ENCODE measurements at places on chromosomes 7 and 10.

DNA sequence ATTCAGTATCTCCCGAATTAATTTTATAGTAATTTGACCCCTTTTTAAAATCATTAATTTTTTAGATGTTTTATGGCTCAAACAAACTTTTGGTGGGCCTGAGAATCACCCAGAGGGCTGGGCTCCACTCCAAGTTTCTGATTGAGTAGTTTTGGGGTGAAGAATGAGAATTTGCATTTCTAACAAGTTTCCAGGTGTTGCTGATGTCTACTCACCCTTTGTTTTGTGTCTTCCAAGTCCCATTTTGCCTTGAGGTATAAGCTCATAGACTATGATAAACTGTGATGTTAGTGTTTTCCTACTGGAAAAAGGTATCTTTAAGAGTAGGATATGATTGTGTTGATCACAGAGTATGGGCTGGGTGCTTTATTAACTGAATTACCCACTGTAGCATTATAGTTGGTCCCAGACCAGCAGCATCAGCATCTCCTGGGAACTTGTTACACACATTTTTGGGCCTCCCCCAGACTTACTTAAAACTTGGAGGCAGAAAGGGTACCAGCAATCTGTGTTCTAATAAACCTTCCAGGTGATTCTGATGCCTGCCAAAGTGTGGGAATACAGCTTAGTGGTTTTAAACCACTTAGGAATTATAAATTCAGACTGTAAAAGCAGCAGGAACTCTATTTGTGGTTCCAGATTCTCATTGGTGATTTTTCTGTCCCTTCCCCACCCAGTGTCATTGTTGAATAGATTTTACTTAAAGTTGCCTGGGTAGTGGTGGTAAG lies 19.1 kb downstream of the ZNRF2 start:
- no peak for DNase-seq

- DNase-seq, result peak; percentile 26
Measured at GRCh38 chr7:80277434-80278427, 143.1 kb downstream of the GNAI1 start.

DNA sequence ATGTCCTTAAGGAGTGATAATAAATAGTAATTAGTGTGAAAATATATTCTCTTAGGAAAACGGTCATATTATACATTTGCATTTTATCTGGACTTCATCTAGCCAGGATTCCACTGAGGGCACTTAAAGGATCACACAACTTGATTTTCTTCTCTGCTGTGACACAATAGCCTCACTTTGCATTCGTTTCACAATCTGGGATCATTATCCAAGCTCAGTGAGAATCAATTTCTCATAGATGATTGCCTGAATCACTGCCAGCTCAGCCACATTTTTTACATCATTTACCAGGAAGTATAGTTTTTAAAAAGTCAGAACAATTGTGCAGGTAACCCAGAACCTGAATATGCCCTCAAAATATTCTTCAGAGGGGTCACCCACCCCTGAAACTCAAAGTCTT lies 68.9 kb downstream of the PTPRZ1 start:
- DNase-seq, result no peak

DNA sequence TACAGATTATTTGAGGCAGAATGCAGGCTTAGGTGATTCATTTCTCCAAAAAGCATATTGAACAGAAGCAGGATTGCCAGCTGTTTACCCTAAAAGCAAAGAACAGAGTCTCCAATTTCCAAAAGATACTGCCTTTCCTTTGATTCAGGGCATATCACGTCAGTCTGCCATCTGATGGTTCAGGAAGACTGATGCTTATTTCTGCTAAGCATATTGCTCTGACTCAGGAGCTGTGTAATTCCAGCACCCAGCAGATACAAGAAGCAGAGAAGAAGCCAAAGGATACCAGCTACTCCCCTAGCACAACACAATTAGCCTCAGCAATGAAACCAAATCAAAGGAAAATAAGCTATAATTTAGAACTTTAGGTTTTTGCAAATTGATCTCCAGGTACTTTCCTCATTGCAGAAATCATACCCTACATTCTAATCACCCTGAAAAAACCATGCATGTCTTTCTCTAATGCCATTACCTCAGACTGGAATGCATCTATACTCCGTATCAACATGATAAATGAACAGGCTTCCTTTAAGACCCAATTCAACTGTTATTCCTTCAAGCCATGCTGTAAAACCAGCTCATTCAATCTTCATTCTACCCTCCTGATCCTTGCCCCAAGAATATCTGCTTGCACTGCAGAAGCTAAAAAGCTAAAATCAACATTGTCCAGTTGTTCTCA lies 55.1 kb downstream of the ABI1 start:
- no peak for DNase-seq

DNA sequence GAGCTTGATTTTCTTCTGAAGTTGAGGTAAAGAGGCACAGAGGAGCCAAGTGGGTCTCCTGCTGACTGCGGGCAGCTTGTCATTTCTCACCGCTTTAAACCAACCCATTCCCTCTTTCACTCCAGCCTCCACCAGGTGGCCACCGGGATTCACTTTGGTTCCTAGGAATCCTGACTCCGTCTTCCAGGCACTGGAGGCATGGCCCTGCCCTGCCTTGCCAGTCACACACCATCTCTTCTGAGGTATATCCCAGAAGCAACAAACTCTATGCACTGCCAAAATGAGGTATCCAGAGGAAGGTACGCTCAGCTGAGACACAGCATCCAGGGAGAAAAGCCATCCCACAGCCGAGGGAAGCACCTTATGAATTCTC lies 280.8 kb downstream of the TNS3 start:
- no peak for DNase-seq

DNA sequence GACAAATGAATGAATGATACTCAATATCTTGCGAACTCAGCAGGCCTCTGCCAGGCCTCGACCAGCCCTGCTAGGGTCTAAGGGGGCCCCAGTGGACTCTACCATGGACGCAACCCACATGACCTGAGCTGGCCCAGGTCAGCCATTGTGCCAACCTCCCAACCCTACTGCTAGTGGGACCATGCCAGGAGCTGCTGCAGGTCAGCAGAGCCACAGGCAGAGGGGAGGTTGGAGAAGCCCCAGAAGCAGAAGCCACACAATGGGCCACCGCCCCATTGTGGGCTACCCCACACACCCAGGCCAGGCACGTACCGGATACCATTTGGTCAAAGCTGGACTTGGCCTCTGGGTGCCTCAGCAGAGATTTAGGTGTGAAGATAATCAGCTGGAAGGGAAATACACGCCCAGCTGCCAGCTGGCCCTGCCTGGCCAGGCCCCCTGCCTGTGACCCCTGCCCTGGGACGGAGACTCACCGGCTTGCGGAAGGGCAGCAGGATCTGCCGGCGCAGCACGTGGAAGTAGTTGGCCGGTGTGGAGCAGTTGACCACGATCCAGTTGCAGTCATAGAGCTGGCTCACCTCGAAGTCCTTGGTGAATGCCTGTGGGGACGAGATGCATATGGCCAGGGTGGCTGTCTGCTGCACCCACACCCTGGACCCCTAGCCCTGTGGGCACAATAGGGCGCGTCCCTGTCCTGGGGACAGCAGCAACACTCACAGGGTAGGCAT lies 24.5 kb downstream of the OGDHL start:
- no peak for DNase-seq

DNA sequence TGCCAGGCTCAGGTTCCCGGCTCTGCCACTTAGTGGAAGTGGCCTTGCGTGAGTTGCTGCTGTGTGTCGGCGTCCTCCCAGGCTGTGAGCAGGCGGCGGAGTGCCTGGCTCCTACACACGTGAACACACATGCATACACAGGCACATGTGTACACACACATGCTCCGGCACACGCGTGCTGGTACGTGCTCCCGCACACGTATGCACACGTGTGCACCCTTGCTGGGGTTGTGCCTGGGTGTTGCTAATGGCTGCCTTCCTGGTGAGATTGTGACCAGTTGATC lies 107.6 kb downstream of the INPP5A start:
- no peak for DNase-seq

- DNase-seq, result no peak
Measured at GRCh38 chr10:132110111-132110521, 44.4 kb downstream of the JAKMIP3 start.

- DNase-seq, result no peak
Measured at GRCh38 chr7:36904802-36905201, 180.5 kb upstream of the AOAH start.

DNA sequence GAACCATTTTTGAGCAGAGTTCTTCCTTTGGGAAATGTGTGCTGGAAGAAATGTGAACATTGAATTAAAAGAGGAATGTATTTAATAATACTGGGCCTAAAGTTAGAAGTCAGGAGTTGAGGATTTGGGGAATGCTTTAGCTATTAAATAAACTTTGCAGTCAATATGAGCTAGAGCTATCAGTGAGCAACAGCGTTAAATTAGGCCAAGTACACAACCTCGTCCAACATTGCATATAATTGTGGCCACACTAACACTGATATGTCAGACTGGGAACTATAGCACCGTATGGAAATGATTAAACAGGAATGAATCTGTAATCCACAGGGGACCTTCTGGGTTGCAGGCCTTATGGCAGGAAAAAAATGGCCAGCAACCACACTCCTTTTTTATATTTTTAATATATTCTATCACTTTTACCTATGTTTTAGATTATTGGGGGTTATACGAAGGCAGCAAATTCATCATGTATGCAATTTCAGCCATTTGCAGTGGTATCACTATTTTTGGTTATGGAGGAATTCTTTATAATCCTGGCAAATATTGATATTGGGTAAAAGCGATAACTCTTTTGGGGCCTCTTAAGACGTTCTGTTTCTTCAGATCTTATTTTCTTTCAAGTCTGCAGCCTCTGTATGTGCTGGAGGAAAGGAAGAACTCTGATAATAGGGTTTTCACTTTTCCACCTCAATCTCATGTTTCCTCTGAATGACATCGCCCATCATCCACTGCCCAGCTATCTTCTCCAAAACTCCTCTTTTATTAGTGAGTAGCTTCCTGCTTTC lies 236.3 kb upstream of the PLXDC2 start:
- no peak for DNase-seq

DNA sequence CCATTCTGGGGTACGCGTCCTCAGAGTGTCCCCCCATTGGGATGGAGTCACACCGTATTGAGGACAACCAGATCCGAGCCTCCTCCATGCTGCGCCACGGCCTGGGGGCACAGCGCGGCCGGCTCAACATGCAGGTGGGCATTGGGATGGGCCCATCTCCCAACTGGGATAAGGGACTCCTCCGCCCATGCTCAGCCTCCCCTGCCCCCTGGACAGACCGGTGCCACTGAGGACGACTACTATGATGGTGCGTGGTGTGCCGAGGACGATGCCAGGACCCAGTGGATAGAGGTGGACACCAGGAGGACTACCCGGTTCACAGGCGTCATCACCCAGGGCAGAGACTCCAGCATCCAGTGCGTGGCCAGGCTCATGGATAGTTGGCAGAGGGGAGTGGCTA lies 5.8 kb downstream of the AEBP1 start:
- DNase-seq, result no peak

GRCh38 chr7:2445047-2445446 lies 31.2 kb downstream of the GRIFIN start:
- DNase-seq, result no peak

DNA sequence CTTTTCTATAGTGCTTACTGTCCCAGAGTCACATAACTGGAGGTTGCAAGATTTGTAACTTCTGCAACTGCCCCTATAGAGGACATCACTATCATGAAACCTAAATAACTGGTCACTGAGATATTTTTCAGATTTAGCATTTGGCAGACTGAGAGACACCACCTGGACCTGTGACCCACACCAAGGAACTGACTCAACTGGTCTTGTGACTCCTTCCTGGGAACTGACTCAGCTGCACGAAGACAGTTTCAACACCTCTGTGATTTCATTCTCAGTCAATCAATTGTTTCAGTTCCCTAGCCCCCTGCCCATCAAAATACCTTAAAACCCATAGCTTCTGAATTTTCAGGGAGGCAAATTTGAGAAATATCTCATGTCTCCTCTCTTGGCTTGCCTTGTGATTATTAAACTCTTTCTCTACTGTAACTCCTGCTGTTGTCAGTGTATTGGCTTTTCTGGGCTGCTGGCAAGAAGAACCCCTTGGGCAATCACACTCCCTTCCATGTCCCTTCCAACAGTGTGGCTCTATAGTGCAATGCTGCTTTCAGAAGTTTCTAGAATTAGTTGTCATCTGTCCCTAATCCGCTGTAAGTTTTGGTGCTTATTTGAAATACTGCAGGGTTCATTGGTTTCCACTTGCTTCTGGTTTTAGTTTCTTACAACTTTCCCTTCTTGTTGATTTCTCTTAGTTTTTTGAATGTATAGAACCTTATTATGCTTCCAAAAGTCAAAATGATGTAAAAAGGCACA lies 127.8 kb upstream of the ADCY1 start:
- no peak for DNase-seq

DNA sequence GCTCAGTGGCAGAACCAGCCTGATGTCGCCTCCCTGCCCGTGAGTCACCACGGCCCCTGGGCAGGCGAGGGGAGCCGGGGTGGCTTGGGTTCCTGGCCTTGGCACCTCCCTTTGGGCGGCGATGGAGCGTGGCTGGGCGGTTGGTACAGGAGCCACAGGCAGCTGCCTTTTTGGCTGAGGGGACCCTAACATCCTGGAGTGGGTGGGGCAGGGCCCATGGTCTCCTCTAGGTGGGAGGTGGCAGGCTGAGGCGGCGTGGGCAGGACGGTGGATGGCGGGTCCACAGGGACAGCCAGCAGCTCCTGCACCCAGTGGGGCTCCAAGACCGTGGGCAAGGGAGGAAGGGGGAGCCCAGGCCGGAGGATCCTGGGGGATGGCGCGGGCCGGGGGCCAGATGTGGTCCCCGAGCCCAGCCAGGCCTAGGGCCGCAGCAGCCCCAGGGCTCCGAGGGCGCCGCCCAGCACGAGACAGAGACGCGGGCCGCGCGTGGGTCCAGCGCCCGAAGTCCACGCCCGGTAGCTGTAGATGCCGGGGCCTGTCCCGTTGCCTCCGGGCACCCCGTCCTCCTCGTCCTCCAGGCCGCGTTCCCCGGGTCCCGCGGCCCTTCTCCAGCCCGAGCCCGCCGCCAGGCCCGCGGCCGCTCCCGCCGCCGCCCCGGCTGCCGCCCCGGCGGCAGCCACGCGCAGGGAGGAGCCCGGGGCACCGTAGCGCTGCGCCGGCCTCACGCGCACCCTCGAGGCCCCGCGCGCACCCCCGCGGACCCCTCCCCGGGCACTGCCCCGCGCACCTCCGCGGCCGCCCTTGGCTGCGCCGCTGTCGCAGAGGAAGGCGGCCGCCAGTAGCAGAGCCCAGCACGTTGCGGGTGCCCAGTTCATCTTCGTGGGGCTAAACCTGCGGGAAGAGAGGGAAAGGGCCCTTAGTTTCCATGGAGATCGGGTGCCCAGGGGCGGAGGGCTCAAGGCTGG lies 1.3 kb downstream of the SPRN start:
- no peak for DNase-seq

Data from renal cortex interstitium (tissue), 15 donors.